Activated CD4-positive, CD25-positive, alpha-beta regulatory T cell (primary cell): ENCODE measurements at places on chromosomes 5 and 9.

DNA sequence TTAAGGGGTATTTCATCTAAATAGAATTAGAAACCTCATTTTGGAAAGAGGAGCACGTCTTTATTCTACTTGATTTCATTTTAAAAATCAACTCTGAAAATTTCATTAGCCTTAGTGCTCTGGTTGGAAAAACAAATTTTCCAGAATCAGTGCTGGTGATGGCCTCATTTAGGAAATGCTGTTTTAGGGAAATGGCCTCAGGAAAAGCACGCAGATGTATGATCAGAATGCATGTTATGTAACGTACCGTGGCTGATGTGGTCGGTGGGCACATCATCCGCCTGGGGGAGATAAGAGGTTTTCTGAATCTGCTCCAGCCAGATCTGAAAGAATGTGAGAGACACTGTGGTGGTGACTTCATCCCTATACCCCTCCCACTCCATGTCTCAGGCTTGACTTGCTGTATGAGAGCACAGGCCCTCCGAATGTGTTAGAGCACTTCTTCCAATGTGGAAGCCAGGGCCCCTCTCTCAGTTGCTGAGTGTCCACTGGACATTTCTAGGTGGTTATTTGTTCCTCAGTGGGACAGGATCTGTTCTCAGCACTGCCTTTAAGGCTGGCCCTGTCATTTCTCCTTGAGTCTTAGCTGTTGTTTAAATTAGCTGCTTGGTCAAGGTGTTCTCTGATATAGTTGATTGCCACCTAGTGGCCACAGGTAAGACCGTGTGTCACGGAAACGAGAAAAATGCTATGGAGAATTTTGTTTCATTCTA is 96.5 kb downstream of the ARHGAP26 start:
- no peak for DNase-seq

DNA sequence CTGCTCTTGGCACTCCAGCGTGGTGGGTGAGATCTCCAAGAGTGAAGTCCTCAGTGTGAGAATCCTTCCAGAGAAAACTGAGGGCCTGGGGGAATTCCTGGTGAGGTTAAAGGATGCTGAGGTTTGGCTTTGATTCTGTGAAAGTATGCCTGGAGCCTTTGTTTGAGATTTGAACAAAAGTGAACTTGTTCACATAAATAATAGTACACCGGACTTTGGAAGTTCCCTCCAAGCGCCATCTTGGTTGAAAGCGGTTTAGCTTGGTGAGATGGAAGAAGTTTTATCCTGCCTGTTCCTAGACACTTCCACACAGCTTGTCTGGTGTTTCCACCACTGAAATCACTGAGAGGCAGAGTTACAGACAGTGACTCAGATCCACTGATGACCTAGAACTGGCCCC is 286.4 kb downstream of the NTRK2 start:
- no peak for DNase-seq

DNA sequence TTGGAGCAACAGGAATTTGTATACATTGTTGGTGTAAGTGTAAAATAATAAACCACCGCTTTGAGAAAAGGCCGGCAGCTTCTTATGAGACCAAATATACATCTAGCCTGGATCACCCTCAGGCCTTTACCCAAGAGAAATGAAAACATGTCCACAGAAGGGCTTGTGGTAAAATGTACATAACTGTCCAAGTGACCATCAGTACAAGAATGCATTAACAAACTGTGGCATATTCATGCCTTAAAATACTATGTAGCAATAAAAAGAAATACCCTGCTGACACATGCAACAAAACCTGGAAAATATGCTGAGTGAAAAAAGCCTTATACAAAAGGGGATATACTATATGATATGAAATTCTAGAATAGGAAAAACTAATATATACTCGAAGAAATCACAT is 311.9 kb upstream of the TRPC7 start:
- no peak for DNase-seq

- no peak for DNase-seq
Measured at GRCh38 chr9:79801459-79801858, 229.7 kb downstream of the TLE4 start.

- DNase-seq = no peak
Measured at GRCh38 chr5:108418197-108418596, 36.3 kb upstream of the FBXL17 start.

DNA sequence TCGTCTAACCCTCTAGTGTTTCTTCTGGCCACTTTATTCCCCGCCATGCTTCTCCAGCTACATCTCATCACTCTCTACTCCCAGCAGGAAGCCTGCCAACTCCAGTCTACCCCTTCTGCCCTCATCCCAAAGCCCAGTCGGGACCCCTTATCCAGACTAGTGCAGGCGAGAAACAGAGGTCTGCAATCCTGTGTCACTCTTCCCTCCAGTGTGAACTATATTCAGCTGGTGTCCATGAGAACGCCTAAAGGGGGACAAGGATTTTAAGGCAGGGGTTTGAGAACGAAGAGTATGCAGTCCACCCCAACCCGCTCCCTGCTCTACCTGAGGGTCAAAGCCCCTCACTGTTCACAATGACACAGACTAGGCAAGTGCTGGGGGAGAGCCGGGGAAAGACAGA is 41.7 kb upstream of the GABRP start:
- DNase-seq = no peak

- no peak for DNase-seq
Measured at GRCh38 chr9:132182314-132183091, 20.6 kb downstream of the NTNG2 start.

DNA sequence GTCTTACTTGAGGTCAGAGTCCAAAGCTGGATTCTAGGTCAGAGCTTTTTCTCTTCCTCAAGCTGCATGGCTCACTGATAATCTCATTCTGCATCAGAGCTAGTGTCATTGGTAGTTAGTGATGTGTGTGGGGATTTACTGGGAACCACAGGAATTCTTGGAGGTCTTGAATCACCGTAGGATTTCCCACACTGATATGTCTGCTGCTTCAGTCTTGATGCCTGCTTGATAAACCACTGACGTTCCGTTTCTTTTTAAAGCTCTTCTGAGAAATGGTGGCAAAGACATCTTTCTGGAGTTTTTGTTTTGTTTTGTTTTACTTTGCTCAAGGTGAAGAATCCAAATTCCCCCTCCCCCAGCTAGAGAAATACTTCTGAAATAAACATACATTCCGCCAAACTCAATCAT is 1.2 kb upstream of the GARIN3 start:
- DNase-seq = no peak

DNA sequence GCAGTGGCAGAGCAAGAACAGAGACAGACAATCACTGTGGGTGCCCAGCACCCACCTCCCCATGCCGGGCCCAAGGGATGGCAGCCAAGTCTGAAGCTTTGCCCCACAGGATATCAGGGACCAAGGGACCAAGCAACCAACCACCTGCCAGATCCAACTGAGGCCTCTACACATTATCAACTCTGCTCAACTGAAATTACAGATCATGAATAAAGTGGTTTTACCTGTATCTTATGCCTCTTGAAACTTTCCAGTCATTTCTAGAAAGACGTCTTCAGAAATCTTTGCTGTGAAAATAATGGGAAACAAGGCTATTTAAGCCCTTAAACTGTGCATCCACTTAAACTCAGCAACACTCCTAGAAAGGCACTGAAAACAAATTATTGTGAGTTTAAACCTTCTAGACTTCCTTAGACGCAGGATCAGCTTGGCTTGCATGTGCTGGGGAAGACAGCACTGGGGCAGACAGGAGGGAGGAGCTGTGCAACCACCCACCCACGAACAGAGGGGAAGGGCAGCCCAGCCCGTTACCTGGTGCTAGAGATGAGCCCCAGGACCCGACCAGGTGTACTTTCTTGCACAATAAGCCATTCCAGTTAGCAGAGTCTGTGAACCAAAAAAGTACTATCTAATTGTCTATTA is 80.0 kb downstream of the SEMA4D start:
- no peak for DNase-seq

- DNase-seq = no peak
Measured at GRCh38 chr9:87954230-87954629, 20.1 kb downstream of the CDK20 start.

DNA sequence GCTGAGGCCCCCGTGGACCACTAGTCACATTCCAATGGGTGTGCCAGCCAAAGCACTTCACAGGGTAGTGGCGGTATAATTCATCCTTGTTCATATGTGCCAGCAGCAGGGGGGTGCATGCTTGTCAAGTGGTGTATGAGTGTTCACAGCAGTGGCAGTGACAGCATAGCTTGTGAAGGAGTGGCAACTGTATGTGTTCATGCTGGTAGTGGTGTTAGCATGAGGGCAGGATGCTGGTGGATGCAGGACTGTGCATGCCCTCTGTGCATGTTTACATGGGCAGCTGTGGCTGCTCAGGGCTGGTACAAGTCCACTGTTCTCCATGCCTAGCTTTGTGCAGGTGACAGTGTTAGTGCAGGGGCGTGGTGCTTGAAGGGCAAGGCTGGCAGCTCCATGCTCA is 253.4 kb upstream of the DMAC1 start:
- DNase-seq = no peak

DNA sequence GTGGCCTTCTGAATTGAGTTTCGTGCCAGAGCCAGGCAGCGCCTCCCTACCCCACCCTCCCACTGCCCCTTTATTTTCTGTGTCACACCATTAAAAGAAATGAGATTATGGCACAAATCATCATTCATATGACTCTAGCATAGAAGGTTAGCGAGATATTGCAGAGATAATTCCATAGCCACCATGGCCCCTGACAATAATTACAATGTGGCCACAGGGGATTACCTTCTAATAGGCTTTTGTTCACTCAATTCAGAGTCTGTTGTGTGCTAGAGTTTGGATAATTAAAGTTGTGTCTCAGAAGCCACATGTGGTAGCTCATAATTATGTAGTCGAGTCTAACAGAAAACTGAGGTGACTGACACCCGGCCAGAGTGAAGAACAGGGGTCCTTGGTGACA is 428.1 kb downstream of the ARHGEF28 start:
- no peak for DNase-seq

DNA sequence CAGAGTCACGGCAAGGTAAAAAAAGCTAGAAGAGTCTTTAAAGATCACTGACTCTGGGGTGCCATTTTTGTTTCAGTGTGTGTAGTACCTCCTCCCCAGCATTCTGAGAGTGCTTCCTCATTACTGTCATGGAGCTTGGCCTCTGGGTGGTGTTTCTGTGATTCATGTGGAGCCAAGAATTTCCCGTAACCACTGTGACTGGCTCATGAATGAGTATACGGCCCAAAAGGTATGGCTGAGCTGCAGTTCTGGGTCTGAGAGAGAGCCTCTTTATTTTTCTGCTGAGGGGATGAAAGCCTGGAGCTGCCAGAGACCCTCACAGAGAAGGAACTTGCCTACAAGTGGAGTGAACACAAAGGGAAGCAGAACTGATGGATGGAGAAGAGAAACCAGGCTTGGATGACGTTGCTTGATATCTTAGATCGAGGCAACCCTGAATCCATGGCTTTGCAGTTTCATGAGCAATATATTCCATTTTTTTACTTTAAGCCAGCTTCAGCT is 85.6 kb downstream of the PTTG1 start:
- no peak for DNase-seq

DNA sequence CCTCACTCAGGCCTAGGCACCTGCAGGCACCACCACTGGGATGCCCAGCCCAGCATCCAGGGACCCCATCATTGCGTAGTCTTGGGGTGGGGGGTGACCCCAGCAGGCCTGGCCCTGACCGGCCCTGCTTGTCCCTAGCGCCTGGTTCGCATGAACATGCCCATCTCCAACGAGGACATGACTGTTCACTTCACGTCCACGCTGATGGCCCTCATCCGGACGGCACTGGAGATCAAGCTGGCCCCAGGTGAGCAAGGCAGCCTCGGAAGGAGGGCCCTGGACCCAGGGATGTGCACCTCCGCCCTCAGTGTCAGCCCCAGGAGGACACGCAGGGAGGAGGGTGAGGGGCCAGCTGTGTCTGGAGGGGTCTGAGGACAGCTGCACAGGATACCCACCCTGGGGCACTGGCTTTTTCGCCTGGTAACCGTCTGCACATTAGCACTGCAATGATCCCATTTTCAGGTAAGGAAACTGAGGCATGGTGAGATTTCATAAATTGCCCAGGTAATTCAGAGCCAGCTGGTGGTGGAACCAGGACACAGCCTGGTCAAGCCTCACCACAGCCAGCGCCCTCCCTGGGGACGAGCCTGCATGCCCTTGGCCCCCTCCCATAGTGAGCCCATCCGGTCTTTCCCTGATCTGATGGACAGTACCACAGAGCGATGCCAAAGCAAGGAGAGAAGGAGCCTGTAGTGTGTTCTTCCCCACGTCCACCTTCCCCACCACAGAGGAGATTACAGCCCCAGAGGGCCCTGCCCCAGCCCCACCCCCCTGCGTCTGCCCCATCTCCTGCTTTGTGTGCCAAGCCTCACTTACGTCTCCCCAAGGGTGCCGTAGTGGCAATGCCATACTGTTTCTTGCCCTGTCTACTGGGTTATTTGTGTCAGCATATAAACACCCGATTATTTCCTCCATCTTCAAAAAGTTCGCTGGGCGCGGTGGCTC is 228.3 kb downstream of the CACNA1B start:
- no peak for DNase-seq

DNA sequence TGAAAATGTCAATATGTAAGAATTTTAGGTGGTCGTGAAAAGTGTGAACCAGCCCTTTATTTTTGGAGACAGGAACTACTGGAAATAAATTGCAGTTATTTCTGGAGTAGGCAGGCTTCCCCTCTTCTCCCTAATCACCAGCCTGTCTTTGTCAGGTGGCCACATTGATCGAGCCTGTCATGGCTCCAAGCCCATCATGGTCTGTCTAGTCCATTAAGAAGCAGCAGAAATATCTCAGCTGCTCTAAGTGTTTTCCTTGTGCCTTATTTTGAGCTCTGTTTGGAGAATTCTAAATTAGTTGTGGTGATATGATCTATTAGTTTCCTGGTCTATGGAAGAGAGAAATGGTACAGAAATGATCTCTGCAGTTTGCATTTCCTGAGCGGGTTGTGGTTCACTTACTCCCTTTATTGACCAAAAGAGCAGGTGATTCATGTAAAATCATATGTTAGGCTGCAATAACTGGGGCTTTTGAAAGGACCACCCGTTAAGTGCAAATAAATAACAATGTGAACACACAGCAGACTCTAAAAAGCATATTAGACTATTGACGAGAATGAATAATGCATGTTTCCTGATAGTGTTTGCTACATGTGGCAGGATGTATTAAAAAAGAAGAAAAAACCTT is 42.3 kb downstream of the BASP1 start:
- no peak for DNase-seq
